ENCODE measurements at places on chromosomes 5 and 9. TPM values are rescaled to one million over a fixed set of nuclear protein-coding genes. Genes with fewer than 3 reads are reported as not detected.

OR1J2 gene
- total RNA-seq: not detected

DBH gene
- total RNA-seq: not detected

OGN gene
- total RNA-seq: 3.3 TPM

SH3RF2 gene
- 39.6 TPM for total RNA-seq

RELL2 gene
- total RNA-seq: 10.9 TPM

PDCD1LG2 gene
- not detected for total RNA-seq

CXXC5 gene
- 49.5 TPM for total RNA-seq

EIF4E1B gene
- not detected for total RNA-seq

SLC34A3 gene
- 13.3 TPM for total RNA-seq

REEP2 gene
- total RNA-seq: 2.3 TPM

DNA sequence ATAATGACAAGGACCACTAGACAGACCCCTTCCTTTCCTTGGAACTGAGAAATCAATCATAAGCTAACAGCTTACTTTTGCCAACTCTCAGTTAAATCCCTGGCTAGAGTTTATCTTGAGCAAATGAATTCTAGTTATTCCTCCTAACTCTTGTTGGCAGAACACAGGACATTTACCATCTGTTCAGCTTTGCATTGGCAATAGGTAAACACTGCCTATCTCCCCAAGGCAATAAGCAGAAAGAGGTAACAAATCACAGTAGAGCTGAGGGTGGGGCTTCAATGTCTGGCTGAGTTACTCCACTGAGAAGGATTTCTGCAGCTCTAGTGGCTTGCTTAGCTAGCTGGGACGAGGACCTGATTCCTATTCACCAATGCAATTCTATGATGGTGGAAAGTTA lies 503.3 kb upstream of the GRIA1 start:
- DNase-seq: no peak

- no peak for DNase-seq
These were observed 439.5 kb upstream of the RGMB start for GRCh38 chr5:98333921-98334320.

DNA sequence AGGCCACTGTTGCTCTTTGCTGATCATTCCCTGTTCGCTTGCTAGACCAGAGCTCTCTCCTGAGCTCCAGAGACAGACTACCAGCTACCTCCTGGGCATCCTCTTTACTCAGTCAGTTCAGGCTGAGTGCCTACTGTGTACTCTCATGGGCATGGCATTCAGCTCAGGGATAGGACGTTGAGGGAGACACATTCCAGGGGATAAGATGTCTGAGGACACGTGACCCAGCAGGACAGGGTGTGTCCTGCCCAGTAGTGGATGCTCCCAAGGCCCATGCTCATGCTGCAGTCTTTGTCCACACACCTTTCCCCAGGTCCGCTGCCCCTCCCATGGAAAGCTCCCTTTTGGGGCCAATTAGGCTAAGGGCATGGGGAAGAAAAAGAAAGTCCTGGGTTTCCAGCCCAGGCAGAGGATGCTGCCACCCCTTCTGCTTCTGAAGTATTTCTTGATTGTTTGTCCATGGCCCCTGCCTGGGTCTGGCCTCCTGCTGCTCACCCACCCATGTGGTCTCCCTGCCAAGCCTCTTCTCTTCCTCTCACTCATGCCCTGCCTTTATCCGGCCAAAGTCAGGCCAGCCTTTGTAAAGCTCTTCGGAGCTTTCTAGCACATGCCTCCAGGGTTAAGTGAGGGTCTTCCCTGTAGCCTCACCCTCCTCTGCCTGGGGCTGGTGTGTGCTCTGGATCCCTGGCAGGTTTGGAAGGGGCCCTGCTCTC lies 60.5 kb upstream of the PITX1 start:
- no peak for DNase-seq

- DNase-seq: no peak
These were observed 570.0 kb upstream of the ZNF608 start for GRCh38 chr5:125316391-125316790.

DNA sequence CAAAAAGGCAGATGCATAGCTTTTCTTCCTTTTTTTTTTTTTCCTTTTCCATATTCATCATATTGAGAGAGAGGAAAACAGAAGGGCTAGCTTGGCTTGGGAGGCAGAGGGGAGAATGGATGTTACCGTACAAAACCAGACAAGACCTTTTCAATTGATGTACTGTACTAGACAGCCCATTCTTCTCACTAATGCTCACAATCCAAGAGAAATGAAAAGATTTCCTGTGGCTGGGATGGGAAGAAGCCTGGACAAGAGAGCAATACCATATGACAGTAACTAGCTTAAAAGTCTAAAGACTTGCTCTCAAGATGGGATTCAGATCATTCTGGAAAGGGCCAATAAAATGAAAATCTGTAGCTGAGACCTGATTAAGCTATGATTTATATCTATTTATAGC lies 3.4 kb downstream of the CEMIP2 start:
- no peak for DNase-seq

- DNase-seq: peak; percentile 90
These were observed 6.1 kb upstream of the PRR16 start for GRCh38 chr5:120457839-120458507.

GRCh38 chr9:136541179-136541578 lies 4.7 kb downstream of the NOTCH1 start:
- DNase-seq: no peak

GRCh38 chr5:136208916-136209315 lies 16.0 kb upstream of the SMIM32 start:
- no peak for DNase-seq

DNA sequence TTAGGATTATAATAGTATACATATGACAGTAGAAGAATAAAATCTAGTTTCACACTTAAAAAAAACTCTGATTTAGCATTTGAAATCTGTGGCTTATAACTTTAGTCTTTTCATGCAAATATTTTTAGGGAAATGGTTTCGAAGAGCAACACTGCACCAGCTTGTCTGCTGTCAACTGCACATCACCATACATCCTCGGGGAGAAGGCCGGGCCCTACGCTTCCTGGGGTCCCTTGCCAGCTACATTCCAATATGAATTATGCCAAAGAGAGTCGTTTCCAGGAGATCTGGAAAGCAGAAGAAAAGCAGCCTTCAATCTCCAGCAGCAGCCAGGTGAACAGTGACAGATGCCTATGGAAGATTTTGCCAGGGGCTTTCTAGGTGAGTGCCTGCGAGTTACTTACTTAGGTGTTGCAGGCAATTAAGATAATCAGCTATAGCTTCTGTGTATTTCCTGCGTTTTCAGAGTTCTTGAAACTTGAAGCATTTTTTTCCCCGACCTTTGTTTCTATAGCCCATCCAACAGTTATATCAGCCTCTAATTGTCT lies 166.8 kb downstream of the TRPM3 start:
- no peak for DNase-seq

DNA sequence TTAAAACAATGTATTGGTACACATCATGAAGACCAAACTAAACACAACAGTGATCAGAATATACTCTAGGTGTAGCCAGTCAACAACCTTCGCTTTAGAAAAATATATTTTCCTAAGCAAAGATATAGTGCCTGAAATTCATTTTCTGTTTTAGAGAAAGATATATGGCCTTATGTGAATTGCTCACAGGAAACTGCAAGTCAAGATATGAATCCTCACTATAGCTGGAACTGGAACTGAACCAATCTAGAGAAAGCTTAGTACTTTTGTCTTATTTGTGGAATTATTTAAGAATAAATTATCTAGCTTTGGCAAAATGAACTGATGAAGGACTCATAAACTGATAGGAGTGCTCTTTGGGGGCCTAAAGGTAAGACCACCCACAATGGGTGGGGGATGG lies 27.3 kb downstream of the GZMK start:
- DNase-seq: no peak

- DNase-seq: no peak
These were observed 131.0 kb upstream of the BRINP1 start for GRCh38 chr9:119500072-119500771.

- no peak for DNase-seq
These were observed 130.2 kb upstream of the ADAMTSL1 start for GRCh38 chr9:18343784-18344183.

- no peak for DNase-seq
These were observed 18.2 kb downstream of the FAF2 start for GRCh38 chr5:176466245-176466871.

- no peak for DNase-seq
These were observed 481 bp downstream of the MRPL36 start for GRCh38 chr5:1799110-1799601.

GRCh38 chr5:143427122-143427735 lies 23.7 kb upstream of the NR3C1 start:
- no peak for DNase-seq

DNA sequence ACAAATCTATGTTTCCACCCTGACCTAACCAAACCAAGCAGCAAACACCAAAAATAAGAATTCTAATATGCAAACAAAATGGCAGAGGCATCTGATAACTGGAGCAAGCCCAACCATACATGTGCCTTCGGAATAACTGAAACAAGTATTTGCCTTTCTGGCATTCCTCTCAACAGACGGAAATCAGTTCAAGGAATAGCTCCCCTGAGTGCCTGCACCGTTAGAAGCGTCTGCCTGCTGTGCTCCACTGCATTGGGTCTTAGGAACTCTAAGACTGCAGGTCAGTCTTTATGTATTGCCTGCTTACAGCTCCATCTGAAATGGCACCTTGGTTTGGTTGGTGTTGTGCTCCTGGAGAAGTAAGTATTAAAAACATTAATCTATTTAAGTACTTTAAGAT lies 98.5 kb downstream of the MRPS27 start:
- DNase-seq: no peak

DNA sequence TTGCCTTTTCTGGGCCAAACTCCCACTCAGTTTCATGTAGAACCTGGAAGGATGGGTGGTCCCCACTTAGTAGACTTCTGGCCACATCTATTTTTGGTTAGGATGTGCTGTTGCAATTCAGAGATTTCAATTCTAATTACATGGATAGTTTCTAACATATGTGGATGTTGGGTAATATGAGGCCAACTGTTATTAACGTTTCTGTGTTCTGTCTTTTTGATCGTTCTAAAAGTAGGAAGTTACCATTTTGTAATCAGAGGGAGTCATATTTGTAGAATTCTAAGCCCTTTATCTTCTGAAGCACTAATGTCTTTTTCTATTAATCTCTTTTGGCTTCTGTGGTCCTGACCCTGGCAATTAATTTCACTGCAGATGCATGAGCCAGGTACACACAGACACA lies 141.6 kb upstream of the SPEF2 start:
- no peak for DNase-seq

- DNase-seq: no peak
These were observed 37.8 kb downstream of the MOCS2 start for GRCh38 chr5:53071738-53072137.

DNA sequence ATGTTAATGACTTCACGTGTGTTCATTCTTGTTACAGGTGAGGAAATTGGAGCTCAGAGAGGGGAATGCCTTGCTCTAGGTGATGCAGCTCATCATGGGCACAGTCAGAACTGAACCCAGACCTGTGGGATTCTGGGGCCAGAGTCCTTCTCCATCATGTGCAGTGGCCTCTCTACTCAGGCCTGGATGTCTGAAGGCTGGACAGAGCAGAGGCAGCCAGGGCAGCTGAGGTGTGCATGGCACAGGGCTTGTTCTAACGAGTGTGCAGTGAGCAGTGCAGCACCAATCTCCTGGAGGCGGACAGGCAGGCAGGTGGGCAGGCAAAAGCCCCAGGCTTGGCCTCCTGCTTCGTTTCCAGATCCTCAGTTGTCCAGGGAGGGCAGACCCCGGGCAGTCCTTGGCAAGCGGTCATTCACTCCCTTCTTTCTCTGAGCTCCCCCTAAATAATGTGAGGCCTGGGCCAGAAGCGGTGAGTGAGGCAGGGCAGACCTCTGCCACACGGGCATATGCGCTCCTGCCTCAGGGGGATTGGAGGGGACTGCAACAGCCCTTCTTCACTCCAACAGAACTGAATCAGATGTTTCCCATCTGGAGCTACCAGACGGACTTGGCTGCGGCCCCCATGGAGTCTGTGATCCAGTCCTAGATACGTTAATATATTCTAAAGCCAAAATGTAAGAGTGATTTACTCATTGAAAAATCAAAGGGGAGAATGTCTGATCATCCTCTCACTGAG lies 68.7 kb upstream of the FSTL4 start:
- DNase-seq: peak; percentile 28

- DNase-seq: no peak
These were observed 181.3 kb downstream of the GRIA1 start for GRCh38 chr5:153671653-153672346.

- DNase-seq: peak; percentile 67
These were observed 800 bp upstream of the AP3B1 start for GRCh38 chr5:78295035-78295961.

DNA sequence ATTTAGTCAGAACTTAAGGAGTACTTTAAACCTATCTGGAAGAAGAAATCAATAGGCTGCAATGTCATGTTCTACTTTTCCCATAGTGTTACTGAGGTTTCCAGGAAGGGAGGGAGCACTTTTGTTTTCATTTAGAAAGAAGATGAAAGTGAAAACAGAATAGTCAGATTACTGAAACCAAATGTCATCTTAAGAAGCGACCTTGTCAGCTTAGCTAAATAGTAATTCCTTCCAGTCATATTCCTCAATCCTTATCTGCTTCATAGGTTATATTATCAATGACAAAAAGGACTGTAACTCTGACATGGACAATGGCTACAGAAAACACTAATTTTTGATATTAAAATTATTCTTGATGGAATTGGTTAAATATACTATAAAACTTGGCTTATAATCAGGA lies 27.7 kb downstream of the SAR1B start:
- no peak for DNase-seq

Measured in Peyer's patch (tissue), 4 donors.